ENCODE measurements at places on chromosomes 11 and 22. TPM values are rescaled to one million over a fixed set of nuclear protein-coding genes. Genes with fewer than 3 reads are reported as not detected.

Gene ROBO4
- total RNA-seq: 13.7 TPM

Gene CEND1
- not detected for total RNA-seq

Gene IFITM10
- total RNA-seq: 1.8 TPM

Gene C11orf65
- 0.92 TPM for total RNA-seq

Gene TCN1
- total RNA-seq: not detected

Gene CARD10
- total RNA-seq: 18.9 TPM

Gene GPR83
- total RNA-seq: not detected

Gene GRIA4
- total RNA-seq: not detected

Gene OR8D1
- not detected for total RNA-seq

Gene USP2
- total RNA-seq: 2.1 TPM

Gene RFPL3
- not detected for total RNA-seq

Gene VSIG10L2
- not detected for total RNA-seq

Gene CRYBB2
- total RNA-seq: not detected

Gene PRDM11
- total RNA-seq: 4.3 TPM

Gene MMP13
- not detected for total RNA-seq

Gene FOSL1
- total RNA-seq: 37.3 TPM

Gene RIC3
- total RNA-seq: not detected

Gene ZBTB16
- total RNA-seq: not detected

Gene OVOL1
- not detected for total RNA-seq

Gene RGL4
- total RNA-seq: not detected

Gene OR51B4
- not detected for total RNA-seq

Gene TMA7B
- total RNA-seq: not detected

Gene RASSF7
- 25.8 TPM for total RNA-seq

Gene PANX3
- not detected for total RNA-seq

Gene AGBL2
- total RNA-seq: not detected

Gene SAA4
- not detected for total RNA-seq

All from MG63 (cell line).